CD4-positive, alpha-beta T cell treated with Interleukin-10 for 1 hour (primary cell): ENCODE measurements at places on chromosomes 3 and 15.

DNA sequence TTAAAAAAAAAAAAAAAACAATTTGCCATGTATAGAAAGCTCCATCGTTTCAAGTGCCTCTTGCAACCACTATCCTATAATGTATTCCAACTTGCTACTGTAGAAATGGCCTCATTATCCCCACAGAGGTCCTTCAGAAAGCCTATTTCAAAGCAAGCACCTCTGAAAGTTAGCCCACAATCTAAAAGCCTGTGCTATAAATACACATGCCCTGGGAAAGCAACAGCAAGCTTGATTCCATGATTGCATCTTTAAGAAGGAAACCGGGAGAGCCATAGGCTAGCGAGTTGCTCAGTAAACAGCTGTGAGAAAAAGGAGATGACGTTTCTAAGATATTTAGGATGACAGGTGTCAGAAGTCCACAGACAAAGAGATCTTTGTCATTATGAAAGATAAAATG is 28.3 kb downstream of the TAFA4 start:
- no peak for DNase-seq

GRCh38 chr3:182784542-182784941 is 8.8 kb upstream of the ATP11B start:
- DNase-seq, result no peak

GRCh38 chr3:133295199-133295901 is 104.5 kb upstream of the BFSP2 start:
- no peak for DNase-seq

DNA sequence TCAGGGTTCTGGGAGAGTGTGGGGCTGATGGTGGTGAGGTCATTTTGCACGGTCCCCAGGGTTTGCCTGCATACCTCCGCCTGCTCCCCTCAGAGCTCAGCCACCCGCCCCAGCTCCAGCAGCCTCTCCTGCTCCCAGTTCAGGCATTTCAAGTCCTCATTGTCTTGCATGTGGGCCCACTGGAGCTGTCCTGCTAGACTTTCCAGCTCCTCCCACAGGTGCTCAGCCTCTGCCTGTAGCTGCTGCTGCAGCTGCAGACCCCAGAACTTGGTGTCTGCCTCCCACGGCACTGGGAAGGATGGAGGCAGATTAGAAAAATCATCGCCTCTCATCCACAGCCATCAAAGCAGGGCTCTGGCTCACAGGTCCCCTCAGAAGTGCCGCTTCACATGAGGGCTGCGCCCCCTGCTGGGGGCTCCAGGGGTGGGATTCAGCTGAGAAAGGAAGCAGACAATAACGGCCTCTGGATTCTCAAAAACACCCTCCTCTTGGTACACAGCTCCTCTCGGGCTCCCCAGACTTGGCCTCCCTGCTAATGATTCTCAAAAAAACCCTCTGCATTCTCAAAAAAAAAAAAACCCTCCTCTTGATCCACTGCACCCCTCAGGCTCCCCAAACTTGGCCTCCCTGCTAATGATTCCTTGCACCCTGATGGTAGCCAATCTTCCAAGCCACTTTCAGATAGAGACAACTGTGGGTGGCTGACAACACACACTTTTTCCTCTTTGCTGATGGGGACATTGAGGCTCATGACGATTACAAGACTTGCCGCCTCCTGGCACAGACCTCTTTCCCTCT is 89.3 kb upstream of the C2CD4B start:
- peak; percentile 45 for DNase-seq

- DNase-seq, result no peak
Measured at GRCh38 chr3:42033741-42034140, 57.4 kb upstream of the TRAK1 start.

GRCh38 chr3:68912376-68912775 is 20.0 kb downstream of the TAFA4 start:
- no peak for DNase-seq

- no peak for DNase-seq
Measured at GRCh38 chr3:39075910-39076309, 24.1 kb downstream of the WDR48 start.
